Naive B cell (primary cell): ENCODE measurements at places on chromosomes 3 and 15. TPM values are rescaled to one million over a fixed set of nuclear protein-coding genes. Genes with fewer than 3 reads are reported as not detected.

Gene CXCR6
- 0.12 TPM for polyA plus RNA-seq

DNA sequence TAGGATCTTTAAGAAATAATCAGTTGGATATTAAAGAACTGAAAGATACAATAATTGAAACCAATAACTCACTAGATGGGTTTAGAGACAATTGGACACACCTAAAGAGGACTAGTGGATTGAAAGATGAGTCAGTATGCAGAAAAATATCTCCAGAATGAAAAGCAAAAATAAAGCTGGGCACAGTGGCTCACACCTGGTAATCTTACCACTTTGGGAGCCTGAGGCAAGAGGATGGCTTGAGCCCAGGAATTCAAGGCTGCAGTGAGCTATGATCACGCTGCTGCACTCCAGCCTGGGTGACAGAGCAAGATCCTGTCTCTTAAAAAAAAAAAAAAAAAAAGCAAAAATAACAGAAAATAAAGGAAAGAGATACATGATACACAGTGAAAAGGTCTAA, 37.4 kb upstream of the CCDC174 start:
- DNase-seq, result no peak

DNA sequence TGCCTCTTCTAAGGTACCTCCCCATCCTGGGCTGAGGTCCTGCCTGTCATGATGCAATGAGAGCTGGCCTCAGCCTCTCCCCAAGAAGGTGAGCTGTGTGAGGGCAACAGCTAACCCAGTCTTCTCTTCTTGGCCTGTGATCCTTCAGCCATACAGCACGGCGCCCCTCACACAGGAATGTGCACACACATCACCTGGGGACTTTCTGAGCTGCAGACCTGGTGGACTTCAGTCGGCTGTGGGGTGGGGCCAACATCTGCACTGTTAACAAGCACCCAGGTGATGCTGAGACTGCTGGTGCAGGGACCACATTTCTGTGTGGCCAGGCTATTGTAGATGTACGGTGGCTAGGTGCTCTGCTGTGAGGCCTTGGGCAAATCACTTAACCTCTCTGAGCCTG, 14.5 kb downstream of the HCN4 start:
- DNase-seq, result no peak

DNA sequence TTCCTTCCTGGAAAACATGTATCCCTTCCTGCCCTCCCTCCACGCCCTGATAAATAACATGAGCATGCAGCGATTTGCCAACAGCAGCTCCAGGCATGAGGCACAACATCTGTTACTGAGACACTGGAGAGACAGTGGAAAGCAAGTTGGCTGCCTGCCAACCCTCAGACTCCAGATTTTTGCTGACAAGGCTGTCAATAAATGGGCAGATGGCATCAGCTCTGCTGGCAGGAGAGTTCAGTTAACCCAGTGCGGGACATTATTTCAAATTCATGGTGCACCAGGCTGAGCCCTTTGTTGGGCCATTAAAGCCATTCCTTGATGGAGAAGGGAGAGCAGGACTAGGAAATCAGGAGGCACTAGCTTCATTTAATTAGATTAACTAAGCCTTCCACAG, 293.3 kb downstream of the MEX3B start:
- no peak for DNase-seq

- DNase-seq, result no peak
Observed at GRCh38 chr15:60379525-60380274, 18.1 kb downstream of the ANXA2 start.

- DNase-seq, result no peak
Observed at GRCh38 chr15:69544365-69545113, 91.9 kb downstream of the RPLP1 start.

DNA sequence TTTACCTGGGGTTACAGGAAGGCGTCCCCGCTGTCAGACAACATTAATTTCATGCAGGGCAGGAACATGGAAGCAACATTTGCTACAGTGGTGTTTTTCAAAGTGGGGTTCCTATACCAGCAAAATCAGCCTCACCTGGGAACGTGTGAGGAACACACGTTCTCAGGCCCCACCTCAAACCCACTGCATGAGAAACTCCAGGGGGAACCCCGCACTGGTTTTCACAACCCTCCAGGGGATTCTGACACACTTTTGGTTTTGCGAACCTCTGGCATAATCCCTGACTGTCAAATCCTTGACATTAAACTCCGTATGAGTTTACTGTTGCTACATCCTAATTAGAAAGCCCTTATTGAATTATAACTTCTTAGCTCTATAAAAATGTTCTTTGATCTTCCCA, 127.7 kb downstream of the LRRK1 start:
- no peak for DNase-seq

DNA sequence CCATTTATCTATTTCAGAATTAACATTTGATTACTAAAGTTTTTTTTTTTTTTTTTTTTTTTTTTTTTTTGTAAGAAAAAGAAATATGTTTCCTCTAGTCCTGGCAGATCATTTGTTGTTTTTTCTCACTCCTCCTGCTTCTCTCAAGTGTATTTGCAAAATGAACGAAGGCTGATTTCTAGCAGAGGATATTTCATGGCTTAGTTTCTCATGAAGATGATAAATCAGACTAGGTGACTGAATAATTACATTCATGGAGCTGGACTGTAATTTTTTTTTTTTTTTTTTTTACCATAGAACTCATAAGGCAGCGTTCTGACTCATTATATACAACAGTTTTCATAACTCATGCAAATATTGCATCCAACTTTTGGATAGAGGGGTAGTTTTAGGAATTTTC, 332.5 kb upstream of the SEMA6D start:
- no peak for DNase-seq

GRCh38 chr15:63082366-63082765, 39.3 kb upstream of the LACTB start:
- DNase-seq, result no peak
